Kidney glomerular epithelial cell (primary cell): ENCODE measurements at places on chromosomes 5 and 9.
A peak's percentile ranks its signal among the peaks of the same experiment; 100 is the strongest.

GRCh38 chr9:93264338-93265125 lies 80.6 kb downstream of the WNK2 start:
- DNase-seq: no peak

- no peak for DNase-seq
Measured at GRCh38 chr5:82820961-82821845, 256.0 kb downstream of the TMEM167A start.

DNA sequence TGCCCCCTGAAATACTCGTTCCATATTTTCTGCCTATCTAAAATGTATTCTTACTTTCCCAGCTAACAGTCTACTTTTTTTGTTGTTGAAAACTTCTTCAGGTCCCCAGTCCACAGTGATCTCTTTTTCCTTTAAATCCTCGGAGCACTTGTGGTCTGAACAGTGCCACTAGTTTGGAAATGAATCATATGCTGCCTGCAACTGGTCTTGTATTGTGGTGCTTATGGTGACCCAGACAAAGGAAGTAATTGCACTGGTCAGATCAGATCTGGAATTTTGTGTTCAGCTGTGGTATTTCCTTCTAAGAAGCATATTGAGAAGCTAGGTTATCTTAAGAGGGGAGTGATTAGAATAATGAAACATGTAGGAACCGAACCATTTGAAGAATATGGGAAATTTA lies 2.9 kb downstream of the UNC13B start:
- no peak for DNase-seq

- no peak for DNase-seq
Measured at GRCh38 chr9:24351258-24351657, 194.4 kb downstream of the IZUMO3 start.

DNA sequence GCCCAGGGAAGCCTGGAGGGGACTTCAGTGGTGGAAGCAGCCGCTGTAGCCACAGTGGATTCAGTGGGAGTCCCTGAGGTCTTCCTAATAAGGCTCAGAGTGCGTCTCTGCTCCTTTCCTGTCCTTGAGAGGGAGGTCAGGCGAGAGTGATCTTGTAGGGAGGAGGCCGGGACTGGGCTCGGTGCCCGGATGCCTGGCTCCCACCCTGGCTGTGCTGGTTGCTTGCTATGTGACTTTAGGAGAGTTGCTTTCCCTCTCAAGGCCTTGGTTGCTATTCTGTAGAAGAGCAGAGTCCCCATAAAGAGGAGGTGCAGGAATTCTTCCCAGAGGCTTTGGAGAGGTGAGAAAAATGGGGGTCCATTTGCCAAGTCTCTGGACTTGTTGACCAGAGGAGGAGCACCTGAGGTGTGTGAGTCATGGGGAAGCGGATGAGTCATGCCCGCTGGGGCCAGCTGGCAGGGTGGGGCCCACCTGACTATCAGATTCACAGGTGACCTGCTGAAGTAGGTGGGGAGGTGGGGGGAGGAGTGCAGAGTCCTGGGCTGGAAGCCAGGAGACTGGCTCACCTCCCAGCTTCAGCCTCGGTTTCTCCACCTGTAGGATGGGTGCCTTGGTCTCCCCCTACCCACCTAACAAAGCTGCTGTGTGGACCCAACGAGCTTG lies 13.8 kb downstream of the GSN start:
- peak; percentile 54 for DNase-seq

GRCh38 chr5:134477462-134478245 lies 47.8 kb upstream of the JADE2 start:
- DNase-seq: no peak

DNA sequence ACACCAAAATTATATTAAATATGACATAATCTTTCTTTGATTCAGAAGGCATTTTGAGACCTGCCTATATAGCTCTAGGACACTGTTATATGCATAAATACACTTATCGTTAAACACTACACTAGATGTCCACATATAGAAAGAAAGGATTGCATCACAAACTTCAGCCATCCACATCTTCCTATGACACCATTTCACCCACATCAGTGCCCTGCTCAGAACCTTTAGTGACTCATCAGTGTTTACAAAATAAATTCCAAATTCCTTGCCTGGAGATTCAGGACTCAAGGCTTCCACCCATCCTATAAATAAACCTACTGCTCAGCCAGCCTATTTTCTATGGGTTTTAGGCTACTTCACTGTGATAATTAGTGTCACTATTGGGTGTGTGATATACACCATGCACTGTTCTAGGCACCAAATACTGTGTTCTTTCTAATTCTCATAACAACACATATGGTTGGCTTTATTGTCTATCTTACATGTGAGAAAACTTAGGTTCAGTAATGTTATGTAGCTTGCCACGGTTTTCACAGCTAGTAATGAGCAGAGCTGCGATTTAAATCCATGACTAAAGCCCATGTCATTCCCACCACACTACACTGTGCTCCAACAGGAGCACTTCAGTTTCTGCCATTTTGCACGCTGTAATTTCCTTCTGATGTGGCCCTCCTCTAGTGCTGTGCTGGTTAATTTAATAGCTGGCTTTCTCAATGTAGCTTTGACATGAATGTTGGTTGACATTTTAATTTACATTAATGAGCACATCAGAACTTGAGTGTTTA lies 103.3 kb downstream of the SREK1 start:
- peak; percentile 29 for DNase-seq

GRCh38 chr9:36900136-36900855 lies 133.8 kb downstream of the PAX5 start:
- no peak for DNase-seq

GRCh38 chr9:128394379-128395168 lies 23.4 kb downstream of the URM1 start:
- DNase-seq: no peak

GRCh38 chr9:136243631-136244030 lies 2.0 kb downstream of the QSOX2 start:
- no peak for DNase-seq

GRCh38 chr9:110949081-110949480 lies 89.2 kb downstream of the LPAR1 start:
- DNase-seq: no peak

GRCh38 chr9:68643901-68644809 lies 60.9 kb upstream of the PIP5K1B start:
- no peak for DNase-seq

GRCh38 chr9:28289746-28290145 lies 716.5 kb upstream of the C9orf72 start:
- DNase-seq: peak; percentile 67

DNA sequence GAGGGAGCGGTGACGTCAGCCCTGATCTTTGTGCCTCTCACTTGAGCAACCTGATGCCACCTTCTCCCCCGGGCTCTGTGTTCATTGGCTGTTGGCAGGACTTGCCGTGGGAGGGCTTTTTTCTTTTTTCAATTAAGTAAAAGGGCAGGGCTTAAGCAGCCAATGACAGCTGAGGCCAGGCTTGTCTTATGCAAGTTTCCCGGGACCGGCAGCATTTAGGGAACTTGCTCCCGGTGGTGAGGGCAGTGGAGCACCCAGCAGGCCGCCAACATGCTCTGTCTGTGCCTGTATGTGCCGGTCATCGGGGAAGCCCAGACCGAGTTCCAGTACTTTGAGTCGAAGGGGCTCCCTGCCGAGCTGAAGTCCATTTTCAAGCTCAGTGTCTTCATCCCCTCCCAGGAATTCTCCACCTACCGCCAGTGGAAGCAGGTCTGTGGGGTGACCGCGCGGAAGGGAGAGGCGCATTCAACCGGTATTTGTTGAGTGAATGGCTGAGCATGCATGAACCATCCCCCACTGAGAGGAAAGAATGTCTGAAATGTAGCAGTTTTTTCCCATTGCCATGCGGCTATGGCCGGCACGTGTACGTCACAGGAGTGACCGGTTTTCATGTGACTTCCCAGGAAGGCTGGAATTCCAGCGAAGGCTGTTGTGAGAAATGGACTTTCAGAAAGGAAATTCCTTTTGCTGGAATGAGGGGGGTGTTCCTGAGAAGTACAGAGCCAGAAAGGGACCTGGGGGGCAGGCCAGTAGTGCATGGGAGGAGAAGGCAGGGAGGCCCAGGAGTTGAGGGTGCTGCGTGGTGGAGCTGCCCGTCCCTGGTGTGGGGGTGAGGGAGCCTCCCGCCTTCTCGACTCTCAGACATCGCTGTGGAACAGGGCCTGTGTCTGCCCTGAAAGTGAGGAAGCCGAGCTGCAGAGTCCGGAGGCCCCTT lies 29.0 kb downstream of the PTGES2 start:
- peak; percentile 97 for DNase-seq

DNA sequence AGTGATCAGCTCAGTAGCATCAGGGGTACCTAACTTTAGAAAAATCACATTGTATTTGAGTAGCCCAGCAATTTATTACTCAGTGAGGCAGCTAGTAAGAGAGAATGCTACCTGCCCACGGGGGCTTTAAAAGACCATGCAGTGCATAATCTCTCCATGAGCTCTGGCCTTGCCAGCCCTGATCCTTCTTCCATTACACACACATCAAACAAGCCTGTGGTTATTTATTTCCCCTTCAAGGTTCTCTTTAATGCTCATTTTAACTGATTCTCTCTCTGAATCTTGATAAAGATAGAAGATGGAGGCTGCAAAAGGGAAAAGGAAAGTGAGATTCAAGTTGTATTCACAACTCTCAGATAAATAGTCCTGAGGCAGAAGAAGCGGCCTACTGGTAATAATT lies 22.3 kb downstream of the ANKRD31 start:
- no peak for DNase-seq

DNA sequence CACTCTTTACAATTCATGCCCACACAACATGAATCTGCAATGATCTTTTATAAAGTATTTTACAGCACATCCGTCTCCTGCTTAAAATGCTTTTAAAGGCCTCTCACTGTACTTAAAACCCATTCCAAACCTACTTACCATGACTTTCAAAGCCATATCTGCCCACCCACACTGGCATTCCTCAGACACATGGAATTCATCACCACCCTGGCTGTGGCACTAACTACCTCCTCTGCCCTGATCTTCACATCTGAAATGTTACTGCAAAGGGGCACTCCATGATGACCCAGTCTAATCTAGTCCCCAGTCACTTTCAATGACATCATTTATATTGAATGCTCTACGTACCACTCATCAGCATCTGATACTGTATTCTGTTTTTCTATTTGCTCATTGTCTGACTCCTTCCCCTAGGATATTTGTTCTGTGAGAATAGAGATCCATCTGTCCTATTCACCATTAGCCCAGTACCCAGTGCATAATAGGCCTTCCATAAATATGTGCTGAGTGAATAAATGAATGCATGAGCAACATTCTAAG lies 193.2 kb upstream of the KIF2A start:
- DNase-seq: peak; percentile 23

- no peak for DNase-seq
Measured at GRCh38 chr5:120765189-120765588, 301.1 kb downstream of the PRR16 start.

DNA sequence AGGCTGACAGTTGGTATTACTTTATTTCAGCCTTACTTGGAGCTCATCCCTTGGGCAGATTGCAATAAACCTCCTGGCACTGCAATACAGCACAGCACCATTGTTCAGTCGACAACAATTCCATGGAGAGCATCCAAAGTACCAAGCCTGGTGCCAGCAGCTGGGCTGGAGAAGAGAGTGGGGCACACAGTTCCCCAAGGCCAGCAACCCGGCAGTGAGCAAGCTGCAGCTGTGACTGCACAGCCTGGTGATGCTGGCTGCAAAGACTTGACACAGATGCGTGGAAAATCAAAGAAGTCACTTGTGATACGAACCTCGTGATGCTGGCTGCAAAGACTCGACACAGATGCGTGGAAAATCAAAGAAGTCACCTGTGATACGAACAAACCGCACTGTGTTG lies 125.4 kb downstream of the ATPSCKMT start:
- DNase-seq: no peak

DNA sequence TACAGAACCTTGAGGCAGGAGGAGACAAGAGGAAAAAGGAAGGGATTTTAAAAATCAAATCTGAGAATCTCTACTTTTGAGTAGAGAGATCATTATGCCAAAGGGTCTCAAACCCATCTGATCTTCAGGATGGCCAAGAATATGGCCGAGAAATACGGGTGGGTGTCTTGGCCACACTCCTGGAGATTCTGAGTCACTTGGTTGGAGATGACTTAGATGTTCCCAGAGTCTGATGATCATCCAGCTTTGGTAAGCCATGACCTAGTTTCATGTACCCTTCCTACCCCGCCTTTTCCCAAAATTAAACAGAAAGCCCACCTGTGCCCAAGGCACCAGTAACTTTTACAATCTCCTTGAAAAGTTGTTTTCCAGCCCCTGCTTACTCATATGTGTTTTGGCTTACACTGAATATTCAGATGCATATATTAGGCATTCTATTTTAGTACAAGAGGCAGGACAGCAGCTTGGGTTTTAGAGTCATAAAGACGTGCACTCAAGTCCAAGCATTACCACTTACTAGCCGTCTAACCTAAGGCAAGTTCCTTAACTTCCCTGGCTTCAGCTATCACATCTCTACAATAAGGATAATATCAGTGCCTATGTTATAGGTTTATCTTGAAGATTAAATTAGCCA lies 167.0 kb upstream of the GPR151 start:
- DNase-seq: no peak
